ENCODE measurements at places on chromosomes 7 and 10.

DNA sequence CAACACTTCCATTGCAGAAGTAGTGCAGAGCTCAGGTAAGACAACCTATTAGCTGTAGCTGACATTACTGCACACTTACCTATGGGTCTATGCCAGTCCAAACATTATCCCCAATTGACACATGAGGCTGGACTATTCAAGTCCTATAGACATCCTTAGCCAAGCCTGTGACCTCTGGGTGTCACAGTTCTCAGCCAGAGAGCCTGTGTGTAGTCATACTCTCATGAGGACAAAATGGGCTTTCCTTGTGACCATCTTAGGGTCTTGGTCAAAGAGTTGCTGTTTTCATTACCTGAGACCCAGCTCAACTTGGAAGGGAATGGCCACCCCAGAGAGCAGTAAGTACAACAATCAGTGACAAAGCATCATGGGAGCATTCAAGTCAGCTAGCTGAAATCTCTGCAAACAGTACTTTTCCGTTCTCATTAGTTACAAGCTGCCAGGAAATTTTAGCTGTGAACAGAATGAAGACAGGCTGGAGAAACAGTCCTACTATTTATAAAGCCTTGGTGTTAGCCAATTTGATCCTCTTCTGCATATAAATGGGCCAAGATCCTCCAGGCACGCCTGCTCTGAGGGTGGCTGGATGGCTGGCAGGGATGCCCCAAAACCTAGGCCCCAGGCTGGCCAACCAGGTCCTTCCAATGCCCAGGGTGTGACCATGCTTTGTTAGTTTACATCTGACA is 44.3 kb downstream of the NUDCD3 start:
- no peak for DNase-seq

DNA sequence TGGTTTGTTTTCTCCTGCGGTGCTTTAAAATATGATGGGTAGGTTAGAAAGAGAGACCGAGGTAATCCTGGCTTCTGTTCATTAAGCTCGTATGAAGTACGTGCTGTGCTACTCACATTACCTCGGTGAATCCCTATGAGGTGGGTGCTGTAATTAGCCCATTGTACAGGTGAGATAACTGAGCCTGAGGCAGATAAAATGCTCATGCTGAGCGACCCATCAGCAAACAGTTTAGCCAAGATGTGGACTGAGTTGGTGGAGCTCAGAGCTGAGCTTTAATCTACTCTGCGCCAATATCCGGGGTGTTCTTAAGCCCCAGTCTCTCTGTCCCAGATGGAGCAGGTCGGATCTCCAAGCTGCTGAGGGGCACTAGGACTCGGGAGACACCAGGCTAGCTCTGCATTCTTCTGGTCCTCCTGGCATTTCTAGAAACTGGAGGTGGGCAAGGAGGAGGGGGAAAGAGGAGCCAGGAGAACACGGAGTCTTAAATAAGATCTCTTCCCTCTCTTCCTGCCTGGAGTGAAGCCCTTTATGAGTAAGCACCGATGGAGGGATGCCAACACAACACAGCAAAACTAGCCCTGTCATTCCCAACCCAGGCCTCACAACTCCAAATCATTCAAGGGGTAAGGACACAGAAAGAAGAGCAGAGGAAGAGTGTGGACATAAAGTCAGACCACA is 458.5 kb downstream of the KCNMA1 start:
- DNase-seq, result no peak

DNA sequence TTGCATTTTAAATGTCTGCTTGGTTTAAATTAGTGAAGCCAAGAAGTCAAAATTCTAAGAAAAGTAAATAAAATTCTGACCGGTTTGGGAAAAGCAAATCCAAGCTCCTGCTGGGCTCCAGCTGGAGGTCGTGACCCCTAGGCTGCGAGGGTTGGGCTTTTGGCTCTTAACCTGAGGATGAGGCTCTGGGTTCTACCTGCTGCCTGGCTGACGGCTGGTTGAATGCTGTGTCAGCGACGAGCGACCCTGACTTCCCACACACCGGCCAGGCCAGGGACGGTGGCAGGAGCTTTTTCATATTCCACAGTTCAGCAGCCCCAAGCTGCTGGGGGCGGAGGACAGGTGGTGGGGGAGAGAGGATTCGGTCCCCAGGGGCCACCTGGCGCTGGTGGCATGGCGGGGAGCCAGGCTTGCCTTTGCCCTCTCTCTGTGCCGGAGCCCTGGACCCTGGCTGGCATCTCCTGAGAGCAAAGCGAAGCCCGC is 843 bp upstream of the PLPP4 start:
- no peak for DNase-seq

DNA sequence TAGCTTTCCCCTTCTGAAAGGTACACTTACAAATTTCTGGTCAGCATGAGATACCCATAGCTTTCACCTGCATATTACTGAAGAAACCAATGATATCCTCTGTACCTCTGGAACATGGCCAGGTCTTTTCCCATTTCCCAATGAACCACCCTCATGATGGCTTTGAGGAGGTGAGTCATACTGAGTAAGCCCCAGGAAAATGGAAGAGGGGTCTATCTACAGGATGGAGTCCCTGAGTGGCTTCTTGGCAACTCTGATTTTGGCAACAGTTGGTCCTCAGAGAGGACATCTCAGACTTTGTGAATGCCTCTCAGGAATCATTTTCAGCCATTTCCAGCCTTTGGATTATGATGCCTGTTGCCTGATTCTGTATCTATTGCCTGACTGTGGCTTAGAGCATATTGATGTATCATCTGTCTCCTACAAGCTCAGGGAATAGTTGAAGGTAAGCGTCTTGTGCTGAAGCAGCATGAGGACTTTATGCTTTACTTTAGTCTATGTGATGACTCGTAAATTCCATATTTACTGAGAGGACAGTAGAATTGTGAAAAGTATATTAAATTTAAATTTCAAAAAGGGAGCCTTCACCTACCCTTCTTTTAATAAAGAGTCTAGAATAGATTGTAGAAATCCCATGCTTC is 84.7 kb upstream of the DKK1 start:
- DNase-seq, result no peak

GRCh38 chr10:29736366-29737073 is 101.7 kb upstream of the SVIL start:
- DNase-seq, result peak; percentile 2

GRCh38 chr7:12456506-12456905 is 52.8 kb upstream of the VWDE start:
- no peak for DNase-seq

DNA sequence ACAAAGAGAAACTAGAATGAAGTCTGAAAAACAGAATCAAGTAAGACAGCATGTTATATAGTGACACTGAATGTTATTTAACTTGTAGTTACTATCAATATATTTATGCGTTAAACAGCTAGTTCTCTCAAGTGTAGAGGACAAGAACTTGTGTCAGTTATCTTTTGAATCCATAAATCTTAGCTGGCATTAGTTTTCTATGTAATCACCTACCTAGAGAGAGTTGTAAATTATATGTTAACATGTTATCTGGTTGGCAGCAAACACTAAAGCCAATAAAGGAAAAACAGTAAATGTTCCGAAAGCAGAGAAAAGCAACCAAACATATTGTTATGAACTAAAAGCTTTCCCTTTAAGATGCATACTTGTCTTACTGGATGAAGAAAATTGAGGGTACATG is 36.8 kb downstream of the SLC18A2 start:
- no peak for DNase-seq

DNA sequence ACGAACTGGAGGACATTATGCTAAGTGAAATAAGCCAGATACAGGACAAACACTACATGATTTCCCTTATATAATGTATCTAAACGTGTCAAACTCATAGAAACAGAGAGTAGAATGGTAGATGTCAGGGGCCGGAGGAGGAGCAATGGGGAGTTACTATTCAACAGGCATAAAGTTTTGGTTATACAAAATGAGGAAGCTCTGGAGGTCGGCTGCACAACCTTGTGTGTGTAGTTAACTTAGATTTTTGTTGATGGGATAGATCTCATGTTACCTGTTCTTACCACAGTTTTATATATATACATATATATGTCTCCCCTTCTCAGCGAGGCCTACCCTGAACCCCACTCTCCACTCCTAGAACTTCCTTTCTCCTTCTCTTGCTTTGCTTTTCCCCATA is 22.4 kb upstream of the TECTB start:
- no peak for DNase-seq

DNA sequence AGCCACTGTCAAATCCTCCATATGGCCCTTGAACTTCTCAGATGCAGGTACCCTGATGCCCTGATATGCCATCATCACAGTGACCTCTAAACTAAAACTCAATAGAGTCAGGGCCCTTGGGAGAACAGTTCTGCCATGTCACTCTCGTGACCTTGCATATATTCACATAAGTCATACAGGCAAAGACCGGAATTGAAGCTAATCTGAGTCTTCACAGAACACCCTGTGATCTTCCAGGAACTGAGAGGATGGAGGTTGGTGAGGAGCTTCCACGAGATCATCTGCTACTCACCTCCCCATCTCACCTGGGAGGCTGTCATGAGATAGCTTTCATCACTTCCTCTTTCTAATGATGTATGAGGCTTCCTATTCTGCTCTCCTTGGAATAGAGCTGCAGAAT is 228.7 kb upstream of the CCDC6 start:
- no peak for DNase-seq

- DNase-seq, result no peak
Measured at GRCh38 chr10:13955409-13956068, 368.8 kb downstream of the PRPF18 start.

DNA sequence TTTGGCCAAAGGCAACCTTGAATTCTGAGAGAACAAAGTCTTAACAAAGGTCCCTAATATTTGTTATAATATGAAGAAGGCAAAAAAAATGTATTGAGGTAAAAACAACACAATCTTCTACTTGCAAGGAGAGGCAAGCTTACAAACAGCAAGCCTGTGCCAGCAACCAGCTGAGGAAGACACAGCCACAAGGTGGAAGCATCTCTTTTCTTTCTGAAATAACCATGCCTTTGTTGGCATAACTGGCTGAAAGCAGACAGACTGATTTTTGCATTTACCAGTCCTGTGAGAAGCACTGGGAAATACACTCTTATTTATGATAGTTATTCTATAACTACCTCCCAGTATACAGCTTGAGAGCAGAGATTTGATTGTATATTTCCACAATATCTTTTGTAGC is 292.0 kb downstream of the PHTF2 start:
- DNase-seq, result no peak

- peak; percentile 32 for DNase-seq
Measured at GRCh38 chr10:33005322-33006301, 47.6 kb upstream of the ITGB1 start.

- no peak for DNase-seq
Measured at GRCh38 chr7:157550300-157551275, 213.8 kb downstream of the DNAJB6 start.

DNA sequence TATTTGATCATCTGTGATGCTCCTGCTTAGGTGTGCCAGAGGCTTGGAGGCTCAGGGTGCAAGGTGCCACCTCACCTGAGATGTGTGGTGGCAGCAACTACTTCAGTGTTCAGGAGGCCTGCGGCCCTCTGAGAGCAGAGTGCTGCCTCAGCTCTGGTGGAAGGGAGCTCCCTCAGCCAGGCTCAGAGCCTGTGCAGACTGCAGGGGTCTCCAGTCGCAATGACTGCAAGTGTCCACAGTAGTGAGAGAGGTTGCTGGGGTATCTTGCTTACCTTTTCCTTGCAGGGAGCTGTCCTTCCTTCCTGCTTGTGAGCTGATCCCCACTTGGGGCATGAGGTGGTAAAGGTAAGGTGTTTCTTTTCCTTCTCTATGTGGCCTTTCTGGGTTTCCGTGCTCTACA is 131.0 kb upstream of the GAD2 start:
- DNase-seq, result no peak

DNA sequence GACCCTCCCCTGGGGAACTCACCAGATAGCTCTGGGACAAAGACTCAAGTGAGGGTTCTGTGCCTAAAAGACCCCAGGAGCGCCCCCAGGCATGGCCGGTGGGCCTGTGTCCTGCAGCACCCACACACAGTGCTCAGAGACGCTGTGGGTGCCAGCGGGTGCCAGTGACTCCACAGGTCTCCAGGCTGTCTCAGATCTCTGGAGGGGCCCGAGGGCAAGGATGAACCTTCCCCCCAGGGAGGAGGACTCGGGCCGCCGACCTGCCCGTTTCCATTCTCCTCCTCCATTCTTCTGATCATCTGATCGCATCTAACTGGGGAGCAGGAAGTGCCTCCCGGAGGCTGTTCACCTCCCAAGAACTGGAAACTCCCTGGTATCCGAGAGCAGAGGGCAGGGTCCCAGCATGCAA is 980 bp downstream of the ADAM8 start:
- peak; percentile 37 for DNase-seq

DNA sequence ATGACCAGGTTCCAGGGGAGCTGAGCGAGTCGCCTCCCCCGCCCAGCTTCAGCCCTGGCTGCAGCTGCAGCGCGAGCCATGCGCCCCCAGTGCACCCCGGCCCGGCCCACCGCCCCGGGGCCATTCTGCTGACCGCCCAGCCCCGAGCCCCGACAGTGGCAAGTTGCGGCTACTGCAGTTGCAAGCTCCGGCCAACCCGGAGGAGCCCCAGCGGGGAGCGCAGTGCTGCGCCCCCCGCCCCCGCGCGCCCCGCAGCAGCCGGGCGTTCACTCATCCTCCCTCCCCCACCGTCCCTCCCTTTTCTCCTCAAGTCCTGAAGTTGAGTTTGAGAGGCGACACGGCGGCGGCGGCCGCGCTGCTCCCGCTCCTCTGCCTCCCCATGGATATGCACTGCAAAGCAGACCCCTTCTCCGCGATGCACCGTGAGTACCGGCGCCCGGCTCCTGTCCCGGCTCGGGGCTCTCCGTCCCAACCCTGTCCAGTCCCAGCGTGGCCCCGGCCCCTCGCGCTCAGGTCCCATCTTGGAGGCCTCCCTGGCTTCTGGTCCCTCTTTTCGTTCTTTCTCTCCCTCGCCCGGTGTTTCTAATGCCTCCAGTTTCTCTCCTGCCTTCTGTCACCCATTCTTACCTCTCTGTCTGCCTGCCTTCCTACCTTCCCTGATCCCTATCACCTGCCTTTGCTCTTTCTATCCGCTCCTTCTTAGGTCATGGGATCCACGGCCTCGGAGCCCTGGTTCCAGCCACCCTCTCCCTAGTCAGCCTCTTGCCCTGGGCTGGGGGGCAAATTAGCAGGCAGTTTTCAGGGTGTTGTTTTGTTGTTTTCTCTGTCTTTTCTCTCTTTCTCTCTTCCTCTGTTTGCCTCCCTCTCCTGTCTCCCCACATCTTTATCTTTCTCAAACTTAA is 751 bp downstream of the PAX2 start:
- DNase-seq, result no peak

DNA sequence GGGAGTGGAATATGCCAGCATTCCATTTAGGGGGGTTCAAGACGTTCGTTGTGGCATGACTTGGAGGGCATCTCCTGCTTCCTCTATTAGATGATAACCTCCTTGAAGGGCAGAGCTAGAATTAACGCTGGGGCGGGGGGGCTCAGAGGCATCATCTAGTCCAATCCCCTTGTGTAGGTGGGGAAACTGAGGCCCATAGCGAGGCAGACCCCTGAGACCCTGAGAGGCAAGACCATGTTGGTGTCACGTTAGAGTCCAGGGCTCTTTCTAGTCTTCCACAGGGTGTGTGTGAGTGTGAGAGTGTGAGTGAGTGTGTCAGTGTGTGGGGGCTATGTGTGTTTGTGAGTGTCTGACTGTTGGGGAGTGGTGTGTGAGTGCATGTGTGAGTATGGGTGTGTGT is 29.3 kb upstream of the NUB1 start:
- DNase-seq, result no peak

- DNase-seq, result peak; percentile 51
Measured at GRCh38 chr7:101542527-101543241, 86.4 kb downstream of the MYL10 start.

GRCh38 chr10:12774204-12774894 is 227.2 kb downstream of the CCDC3 start:
- no peak for DNase-seq

Measured in activated effector memory CD4-positive, alpha-beta T cell treated with Interleukin-2 at 50 U/mL for 16 hours (primary cell).